ENCODE measurements at places on chromosomes 1 and 21.

DNA sequence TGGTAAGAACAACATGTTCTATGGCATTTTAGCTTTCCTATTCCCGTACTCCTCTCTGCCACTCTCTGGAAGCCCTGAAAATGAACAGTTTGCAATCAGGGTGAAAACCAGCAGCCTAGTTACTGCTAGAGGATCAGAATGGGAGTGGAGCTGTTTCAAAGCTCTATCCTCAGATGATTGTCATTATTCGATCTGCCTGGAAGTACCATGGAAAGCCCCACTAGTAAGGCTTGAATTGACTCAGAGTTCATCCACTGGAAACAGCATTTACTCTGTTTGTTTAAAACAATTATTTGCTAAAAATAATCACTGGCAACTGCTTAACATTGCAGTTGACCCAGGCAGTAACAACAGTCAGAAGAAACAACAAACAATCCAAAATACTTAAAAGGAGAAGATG lies 91.2 kb downstream of the USH2A start:
- no peak for DNase-seq

GRCh38 chr1:65355031-65355712 lies 45.8 kb downstream of the DNAJC6 start:
- no peak for DNase-seq

DNA sequence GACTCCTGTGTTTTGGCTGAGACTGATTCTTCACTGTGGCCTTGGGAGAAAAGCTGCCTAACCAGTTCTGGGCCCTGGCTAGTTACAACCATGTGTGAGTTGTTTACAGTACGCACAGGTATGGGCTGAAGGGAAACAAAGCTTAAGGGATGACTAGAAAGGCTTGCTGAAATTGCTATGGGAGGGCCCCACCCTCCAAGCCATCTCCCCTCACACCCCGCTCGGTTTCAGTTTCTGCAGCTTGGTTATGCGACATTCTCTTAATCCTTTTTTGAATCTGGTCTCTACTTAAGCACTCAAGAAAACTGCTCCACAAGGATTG lies 43.1 kb downstream of the PBX1 start:
- DNase-seq, result no peak

DNA sequence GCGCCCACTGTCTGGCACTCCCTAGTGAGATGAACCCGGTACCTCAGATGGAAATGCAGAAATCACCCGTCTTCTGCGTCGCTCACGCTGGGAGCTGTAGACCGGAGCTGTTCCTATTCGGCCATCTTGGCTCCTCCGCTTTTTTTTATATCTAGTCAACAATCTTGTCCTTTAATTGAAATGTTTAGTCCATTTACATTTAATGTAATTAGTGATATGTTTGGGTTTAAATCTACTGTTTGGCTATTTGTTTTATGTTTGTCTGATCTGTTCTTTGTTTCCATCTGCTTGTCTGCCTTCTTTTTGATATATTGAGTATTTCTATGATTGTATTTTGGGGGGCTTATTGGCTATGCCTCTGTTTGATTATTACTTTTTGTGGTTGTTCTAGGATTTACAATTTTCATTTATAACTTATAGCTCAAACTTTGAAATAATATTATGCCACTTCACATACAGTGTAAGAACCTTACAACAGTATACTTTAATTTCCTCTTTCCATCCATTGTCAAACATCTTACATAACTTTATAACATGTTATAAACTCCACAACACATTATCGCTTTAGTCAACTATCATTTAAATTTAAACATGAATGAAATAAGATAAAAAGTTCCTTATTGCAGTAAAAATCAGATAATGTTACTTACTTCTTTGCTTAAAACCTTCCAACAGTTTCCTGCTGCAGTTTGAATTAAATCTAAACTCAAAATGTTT lies 16.5 kb upstream of the RYR2 start:
- DNase-seq, result no peak

DNA sequence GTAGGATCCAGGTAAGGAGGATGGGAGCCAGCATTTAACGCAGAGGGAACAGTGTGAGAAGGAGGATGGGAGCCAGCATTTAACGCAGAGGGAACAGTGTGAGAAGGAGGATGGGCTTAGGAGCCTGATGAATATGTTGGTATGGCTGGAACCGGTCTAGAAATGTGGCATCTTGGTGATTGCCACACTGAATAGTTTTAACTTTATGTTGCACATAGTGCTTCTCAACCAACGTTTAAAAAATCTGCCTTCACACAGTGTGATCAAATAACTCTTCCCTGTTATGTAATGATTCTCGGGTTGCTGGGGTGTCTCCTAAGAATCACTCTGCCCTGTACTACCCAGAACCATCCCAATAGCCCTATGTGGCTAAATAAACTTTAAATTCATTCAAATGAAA lies 146.9 kb upstream of the DUSP10 start:
- DNase-seq, result no peak

DNA sequence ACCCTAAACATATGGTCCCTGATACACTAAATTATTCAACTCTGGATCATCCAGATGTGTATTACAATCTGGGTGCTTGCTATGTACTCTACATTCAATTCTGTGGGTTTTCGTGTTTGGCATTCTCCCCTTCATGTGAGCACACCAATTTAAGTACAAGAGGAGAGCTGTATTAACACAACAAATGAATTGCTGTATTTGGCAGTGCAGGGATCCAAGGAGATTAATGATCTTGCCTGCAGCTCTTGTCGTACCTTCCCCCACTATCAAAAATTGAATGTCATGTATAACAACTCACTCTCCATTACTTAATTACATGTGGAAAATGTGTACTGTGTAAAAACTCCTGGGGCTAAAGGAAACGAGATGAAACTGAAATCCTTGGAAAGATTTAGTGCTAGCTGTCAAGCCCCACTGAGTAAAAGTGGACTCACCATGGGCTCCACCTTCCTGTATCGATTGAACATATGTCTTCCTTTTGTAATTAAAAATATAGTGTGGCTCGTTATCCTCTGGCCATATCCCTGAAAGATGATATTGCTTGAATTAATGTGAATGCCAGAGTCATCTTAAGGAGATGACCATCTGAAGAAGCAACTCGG lies 172.2 kb upstream of the L1TD1 start:
- DNase-seq, result no peak

GRCh38 chr1:212482637-212483441 lies 50.1 kb downstream of the NENF start:
- no peak for DNase-seq

- DNase-seq, result no peak
Measured at GRCh38 chr1:8171751-8172464, 145.8 kb upstream of the ERRFI1 start.

- DNase-seq, result no peak
Measured at GRCh38 chr1:1112237-1112985, 3.5 kb downstream of the C1orf159 start.

DNA sequence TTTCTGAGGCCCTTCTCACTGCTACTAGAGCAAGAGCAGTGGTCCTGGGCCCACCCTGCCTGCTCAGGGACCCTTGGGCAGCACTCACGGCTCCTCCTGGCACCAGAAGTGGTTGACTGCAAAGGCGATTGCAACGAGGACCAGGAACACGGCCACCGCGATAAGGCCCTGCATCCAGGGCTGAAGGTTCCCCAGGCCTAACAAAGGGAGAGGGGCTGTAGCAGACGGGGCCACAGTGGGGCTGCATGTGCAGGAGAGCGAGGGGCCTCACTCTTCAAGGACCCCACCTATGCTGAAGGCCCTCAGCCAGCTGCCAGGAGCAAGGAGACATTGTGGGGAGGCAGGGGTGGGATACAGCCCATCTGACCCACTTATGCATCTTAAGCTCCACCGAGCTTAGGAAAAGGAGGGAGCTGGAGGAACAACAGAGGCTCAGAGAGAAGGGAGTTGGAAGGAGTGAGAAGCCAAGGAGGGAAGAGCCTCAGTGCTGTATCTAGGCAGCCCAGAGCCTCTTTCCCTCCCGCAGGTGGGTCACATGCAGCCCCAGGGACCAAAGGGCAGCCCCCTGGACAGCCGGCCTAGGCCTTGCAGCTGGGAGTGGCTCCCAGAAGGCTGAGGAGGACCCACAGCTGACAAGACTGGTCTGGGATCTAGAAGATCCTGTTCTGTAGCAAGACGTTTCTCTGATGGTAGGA lies 2.5 kb downstream of the PDZK1IP1 start:
- no peak for DNase-seq

- DNase-seq, result no peak
Measured at GRCh38 chr1:89279011-89279466, 6.4 kb upstream of the GBP5 start.

DNA sequence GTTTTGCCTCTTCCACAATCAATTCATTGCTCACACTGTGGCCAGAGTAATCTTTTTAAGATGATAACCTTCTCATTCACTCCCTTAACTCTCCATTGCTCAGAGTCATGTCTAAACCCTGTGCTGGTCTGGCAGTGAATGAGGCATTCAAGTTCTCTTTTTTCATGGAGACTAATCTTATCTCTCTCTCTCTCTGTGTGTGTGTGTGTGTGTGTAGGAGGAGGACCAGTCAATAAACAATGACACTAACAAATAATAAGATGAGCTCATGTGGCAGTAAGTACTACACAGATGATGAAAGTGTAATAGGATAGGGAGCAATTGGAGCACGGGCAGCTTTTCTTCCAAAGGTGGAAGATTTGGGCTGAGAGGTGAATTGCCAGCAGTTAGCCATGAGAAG lies 122.0 kb upstream of the B3GALT2 start:
- DNase-seq, result no peak

DNA sequence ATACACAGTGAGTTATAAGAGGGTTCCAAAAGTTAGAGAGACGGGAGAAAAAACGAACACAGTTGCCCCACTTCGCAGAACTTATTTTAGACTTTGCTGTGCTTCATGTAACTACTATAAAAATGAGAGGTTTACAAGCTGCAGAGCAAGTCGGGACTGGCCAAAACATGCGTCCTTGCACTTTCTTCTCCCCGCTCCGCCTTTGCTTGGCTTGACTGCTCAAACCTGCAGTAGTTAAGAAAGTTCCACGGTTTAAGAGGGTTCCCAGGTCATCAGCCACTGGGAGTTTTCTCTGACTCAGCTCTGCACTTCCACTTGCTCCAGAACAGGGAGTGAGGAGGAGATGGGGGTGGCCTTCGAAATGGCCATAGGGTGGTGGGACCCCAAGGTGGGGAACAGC lies 36.2 kb downstream of the CLIC6 start:
- no peak for DNase-seq

DNA sequence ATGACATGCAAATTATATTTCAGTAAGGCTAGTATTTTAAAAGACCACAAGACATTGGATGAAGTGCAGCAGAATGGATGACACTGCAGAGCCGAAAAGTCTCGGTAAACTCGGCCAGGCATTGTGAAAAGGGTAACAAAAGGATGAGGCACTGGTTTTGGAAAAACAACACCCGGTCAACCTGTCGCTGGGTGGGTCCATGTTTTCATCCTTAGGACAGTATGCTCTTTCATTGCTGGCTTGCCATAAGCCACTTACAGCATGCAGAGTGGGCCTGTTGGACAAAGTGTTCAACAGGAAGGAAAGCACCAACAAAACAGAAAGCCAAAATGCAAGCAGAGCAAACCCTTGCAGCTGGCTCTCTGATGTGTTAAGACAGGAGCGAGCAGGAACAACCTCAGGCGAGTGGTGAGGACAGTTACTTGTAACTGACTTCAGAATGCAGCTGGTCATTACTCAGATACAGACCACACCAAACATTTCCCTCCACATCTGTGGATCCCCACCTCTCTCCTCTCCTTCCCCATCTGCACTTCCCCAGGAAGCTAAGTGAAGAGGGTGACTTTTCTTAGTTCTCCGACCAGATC lies 2.9 kb upstream of the RCAN1 start:
- no peak for DNase-seq

GRCh38 chr1:14782741-14783591 lies 184.5 kb downstream of the KAZN start:
- DNase-seq, result no peak

- DNase-seq, result no peak
Measured at GRCh38 chr1:245698860-245699259, 544.1 kb downstream of the KIF26B start.

DNA sequence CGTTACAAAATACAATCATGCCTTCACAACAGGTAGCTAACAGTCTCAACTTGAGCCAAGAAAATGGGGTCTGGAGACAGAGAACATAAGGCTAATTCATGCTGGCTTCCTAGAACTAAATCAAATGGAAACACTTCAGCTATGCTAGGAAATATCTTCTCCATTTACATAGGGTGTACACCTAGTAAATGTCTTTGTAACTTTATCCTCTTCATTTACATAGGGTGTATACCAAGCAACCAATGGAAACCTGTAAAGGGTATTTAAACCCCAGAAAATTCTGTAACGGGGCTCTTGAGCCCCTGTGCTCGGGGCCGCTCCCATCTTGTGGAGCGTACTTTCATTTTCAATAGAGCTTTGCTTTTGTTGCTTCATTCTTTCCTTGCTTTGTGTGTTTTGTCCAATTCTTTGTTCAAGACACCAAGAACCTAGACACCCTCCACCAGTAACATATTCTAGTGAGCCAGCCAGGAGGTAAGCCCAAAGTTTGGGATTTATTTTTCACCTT lies 19.5 kb upstream of the CYP4X1 start:
- no peak for DNase-seq

DNA sequence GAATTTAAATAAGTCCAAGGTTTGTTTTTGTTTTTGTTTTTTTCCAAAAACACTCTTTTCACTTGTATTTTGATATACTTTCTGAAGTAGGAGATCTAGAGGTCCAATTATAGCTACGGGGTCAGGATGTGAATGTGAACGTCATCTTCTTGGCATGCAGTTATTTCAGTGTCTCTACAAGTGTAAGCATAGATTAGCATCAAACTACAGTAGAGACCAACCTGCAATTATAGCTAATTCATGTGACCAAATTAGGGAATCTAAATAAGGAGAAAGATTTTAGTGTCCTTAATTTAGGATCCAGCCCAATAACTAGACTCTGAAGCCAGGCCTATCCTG lies 107.3 kb upstream of the PALMD start:
- DNase-seq, result no peak

- DNase-seq, result no peak
Measured at GRCh38 chr1:84869720-84870119, 23.3 kb downstream of the LPAR3 start.

GRCh38 chr1:198599749-198600148 lies 39.1 kb upstream of the PTPRC start:
- no peak for DNase-seq

GRCh38 chr1:228141226-228142044 lies 1.4 kb downstream of the GUK1 start:
- no peak for DNase-seq

- no peak for DNase-seq
Measured at GRCh38 chr1:173865468-173866164, 2.2 kb downstream of the GAS5 start.

DNA sequence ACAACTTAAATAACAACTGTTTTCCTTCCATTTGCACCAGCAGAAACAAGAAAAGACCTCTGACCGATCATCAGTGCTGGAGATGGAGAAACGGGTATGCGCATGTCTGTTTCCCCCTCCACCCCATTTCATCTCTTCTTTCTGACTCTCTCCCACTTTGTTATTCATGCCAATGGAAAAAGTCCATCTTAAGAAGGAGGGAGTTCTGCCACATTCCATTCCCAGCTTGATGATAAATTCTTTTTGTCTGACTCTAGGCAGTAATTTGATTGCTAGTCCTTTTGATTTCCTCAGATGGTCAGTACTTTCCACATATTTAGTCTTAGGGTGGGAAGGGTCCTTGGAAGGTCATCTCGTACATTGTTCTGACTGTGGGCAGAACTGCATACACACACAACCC lies 142.5 kb downstream of the SYT2 start:
- no peak for DNase-seq

- DNase-seq, result no peak
Measured at GRCh38 chr1:17360272-17360956, 11.6 kb upstream of the PADI6 start.

GRCh38 chr1:65170511-65171142 lies 22.6 kb downstream of the AK4 start:
- DNase-seq, result no peak

Data from stimulated activated CD8-positive, alpha-beta memory T cell treated with anti-CD3 and anti-CD28 coated beads, Interleukin-15, amount 100 ng/mL, for 4 hours (primary cell).